ENCODE measurements at places on chromosomes 7 and 10. TPM values are rescaled to one million over a fixed set of nuclear protein-coding genes. Genes with fewer than 3 reads are reported as not detected.

The CCL24 gene
- total RNA-seq = not detected

The HNRNPF gene
- 149 TPM for total RNA-seq

The TAS2R3 gene
- 2.8 TPM for total RNA-seq

The UPK3B gene
- total RNA-seq = 4.0 TPM

The TAS2R38 gene
- total RNA-seq = not detected

GRCh38 chr10:43370671-43371215, 693 bp upstream of the FXYD4 start:
- no peak for DNase-seq

DNA sequence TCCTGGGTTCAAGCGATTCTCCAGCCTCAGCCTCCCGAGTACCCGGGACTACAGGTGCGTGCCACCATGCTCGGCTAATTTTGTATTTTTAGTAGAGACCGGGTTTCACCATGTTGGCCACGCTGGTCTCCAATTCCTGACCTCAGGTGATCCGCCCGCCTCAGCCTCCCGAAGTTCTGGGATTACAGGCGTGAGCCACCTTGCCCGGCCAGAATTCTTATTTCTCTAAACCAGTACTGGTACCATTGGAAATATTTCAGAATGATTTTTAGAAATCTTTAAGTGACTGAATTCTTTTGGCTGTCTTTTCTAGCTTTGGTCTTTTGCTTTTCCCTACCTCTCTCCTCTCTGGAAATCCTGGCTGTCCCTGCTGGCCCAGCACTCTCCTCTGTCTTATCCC, 2.8 kb downstream of the GNAI1 start:
- DNase-seq = no peak

The LRIT1 gene
- total RNA-seq = not detected

GRCh38 chr7:48502021-48502420, 330.8 kb downstream of the ABCA13 start:
- DNase-seq = no peak

DNA sequence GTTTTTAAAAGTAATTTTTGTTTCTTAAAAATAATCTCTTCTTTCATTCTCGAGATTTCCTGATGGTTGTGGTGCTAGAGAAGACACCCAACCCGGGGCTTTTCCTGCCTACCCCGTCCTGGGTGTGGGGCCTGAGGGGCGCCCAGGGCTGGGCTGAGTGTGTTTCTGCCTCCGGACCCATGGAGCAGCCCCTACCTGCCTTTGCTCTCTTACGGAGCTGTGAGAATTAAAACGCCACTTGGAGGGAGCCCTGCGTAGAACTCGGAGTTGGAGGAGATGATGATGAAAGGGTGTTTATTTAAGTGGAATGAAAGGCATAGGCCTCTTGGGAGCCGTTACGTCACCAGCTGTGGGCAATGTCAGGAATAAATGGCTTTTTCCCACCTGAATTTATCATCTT, 261.8 kb upstream of the SHH start:
- DNase-seq = no peak

The MRC1 gene
- not detected for total RNA-seq

DNA sequence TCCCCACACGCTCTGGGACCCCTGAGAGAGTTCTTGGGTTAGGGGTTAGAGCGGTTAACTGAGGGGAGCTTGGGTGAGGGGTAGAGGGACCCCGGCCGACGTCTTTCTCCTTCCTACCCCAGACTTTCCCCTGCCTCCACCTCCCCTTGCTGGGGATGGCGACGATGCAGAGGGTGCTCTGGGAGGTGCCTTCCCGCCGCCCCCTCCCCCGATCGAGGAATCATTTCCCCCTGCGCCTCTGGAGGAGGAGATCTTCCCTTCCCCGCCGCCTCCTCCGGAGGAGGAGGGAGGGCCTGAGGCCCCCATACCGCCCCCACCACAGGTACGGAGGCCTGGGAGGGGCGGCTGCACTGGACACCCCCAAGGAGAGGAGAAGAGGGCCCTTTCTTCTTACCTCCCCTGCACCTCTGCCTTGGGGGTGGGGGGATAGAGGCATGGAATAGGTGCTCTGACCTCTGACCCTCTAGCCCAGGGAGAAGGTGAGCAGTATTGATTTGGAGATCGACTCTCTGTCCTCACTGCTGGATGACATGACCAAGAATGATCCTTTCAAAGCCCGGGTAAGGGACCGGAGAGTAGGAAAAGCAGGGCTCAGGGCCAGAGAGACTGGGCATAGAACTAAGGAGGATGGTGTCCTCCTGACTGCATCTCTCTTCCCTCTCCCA, 1.1 kb downstream of the ZYX start:
- no peak for DNase-seq

The SERPINE1 gene
- total RNA-seq = 237 TPM

GRCh38 chr10:103621783-103622125, 128.2 kb downstream of the NEURL1 start:
- DNase-seq = no peak

The CYP2C19 gene
- not detected for total RNA-seq

Measured in mammary epithelial cell (primary cell).